ENCODE measurements at places on chromosomes 12 and 14. TPM values are rescaled to one million over a fixed set of nuclear protein-coding genes. Genes with fewer than 3 reads are reported as not detected.

- DNase-seq: no peak
These were observed 283.4 kb downstream of the DAD1 start for GRCh38 chr14:22305607-22306006.

GRCh38 chr14:104328607-104329006, 190.2 kb downstream of the KIF26A start:
- no peak for DNase-seq

DNA sequence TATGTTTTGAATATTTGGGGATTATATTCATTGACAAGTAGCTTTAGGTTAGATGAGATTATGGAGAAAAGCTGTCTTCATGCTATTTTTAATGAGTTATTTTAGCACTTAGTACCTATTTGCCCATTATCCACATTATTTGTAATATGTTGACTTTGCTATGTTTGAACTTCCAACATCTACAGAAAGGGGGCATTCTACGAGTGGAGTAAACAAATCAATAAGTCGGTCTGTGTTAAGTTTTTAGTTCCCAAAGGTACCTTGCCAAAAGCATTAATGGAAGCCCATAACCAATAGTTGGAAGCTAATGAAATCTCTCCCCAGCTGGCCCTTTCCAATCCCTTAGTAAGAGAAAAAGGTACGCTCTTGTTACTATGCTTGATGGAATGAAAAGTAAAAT, 250.0 kb upstream of the E2F7 start:
- no peak for DNase-seq

- no peak for DNase-seq
These were observed 267.4 kb downstream of the ZFP36L1 start for GRCh38 chr14:68525516-68525915.

Gene ASCL1
- polyA plus RNA-seq: not detected

Gene DPF3
- polyA plus RNA-seq: 18.1 TPM

GRCh38 chr12:32706335-32707024, 27.4 kb downstream of the DNM1L start:
- no peak for DNase-seq

Gene DDX47
- polyA plus RNA-seq: 91.3 TPM

- DNase-seq: no peak
These were observed 108.1 kb downstream of the ZFP36L1 start for GRCh38 chr14:68684466-68685418.

Gene SYNDIG1L
- not detected for polyA plus RNA-seq

DNA sequence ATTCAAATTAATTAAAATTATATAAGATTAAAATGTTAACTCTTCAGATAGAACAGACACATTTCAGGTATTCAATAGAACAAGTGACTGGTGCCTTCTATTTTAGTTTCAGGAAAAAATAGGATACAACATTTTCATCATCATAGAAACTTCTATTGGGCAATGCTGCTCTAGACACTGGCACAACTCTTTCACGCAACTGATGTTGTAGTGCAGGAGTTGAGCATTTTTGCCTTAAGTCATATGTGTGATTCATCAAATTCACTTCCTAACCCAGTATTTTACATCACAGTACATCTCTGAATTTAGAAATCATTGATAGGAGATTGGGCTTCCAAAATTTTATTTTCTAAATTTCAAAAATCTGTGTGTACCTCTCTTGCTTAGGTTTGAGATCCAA, 215.4 kb upstream of the DIO2 start:
- no peak for DNase-seq

DNA sequence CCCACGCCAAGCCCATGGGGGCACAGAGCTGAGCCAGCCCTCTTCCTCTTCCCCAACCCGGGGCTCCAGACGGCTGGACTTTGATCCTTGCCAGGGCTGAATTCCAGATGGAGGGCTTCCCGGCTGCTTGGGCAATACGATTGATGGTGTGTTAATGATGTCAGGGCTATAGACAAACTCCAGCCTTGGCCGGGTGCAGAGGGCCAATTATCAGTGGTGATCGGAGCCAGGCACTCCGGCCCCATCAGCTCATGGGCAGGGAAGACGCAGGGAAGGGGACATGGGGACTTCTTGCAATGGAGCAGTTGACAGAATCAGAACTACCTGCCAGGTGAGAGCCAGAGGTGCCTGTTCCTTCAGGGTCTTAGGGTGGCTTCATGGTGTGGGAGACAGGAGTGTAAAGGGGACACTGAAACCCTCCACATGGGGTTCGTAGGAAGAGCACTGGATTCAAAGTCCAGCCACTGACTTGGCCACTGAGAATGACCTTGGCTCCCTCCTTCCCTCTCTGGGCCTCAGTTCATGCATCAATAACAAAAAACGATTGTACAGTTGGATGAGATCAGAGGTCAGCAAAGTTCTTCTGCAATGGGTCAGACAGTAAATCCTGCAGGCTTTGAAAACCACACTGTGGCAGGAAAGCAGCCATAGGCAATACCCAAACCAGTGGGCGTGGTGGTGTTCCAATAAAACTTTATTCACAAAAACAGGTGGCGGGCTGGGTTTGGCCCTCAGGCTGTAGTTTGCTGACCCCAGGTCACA, 333.7 kb downstream of the MED13L start:
- DNase-seq: no peak

Gene RBP5
- polyA plus RNA-seq: 0.36 TPM

DNA sequence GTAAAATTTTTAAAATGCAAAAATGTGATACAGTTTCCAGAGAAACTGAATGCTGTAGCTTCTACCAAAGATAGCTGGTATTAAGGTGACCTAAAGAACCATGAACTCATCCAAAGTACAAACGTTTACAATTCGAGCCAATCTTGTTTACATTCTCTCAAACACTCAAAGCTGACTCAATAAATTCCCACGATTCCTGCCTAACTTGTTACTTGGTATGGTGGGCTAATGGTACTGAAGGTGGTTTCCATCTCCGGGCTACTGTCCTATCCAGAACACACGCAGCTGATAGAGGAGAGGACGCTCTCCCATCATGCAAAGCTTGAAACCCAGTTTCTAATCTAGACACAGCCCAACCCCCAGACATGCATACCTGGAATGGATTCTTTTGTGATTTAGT, 31.5 kb downstream of the RAD9B start:
- peak; percentile 68 for DNase-seq

Gene POTEG
- polyA plus RNA-seq: not detected

Gene NELL2
- 0.43 TPM for polyA plus RNA-seq

DNA sequence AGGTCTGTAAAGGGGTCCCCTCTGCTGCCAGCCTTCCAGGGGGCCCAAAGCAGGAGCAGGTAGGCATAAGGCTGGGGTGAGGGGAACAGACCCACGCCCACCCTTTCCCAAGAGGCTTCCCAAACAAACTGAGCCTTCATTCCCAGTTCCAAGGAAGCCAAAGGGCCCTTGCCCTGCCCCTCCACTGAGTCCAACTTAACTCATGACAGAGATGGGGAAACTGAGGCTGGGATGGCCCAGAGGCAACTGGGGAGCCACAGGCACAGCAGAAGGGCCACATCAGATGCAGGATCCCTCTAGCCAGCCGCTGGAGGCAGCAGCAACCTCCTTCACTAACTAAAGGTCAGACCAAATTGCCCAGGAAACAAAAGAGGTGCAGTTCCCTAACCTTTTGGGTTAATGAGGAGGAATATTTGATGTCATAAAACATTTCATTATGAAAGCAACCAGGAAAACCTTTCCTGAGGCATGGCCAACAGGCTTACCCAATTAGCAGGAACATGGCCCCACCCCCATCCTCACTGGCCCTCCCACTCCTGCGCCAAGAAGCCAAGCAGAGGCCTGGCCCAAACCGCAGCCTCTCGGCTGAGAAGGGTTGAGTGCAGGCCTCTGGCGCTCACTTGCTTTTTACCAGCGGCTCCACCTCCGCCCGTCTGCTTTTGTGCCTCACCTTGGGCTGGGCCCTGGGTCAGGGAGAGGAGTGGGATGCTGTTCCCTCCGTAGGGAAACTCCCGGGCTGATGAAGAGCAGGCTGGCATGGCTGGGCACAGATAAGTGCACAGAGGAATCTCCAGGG, 293.5 kb upstream of the RTL1 start:
- no peak for DNase-seq

- no peak for DNase-seq
These were observed 1054.3 kb downstream of the VRK1 start for GRCh38 chr14:97851428-97851995.

DNA sequence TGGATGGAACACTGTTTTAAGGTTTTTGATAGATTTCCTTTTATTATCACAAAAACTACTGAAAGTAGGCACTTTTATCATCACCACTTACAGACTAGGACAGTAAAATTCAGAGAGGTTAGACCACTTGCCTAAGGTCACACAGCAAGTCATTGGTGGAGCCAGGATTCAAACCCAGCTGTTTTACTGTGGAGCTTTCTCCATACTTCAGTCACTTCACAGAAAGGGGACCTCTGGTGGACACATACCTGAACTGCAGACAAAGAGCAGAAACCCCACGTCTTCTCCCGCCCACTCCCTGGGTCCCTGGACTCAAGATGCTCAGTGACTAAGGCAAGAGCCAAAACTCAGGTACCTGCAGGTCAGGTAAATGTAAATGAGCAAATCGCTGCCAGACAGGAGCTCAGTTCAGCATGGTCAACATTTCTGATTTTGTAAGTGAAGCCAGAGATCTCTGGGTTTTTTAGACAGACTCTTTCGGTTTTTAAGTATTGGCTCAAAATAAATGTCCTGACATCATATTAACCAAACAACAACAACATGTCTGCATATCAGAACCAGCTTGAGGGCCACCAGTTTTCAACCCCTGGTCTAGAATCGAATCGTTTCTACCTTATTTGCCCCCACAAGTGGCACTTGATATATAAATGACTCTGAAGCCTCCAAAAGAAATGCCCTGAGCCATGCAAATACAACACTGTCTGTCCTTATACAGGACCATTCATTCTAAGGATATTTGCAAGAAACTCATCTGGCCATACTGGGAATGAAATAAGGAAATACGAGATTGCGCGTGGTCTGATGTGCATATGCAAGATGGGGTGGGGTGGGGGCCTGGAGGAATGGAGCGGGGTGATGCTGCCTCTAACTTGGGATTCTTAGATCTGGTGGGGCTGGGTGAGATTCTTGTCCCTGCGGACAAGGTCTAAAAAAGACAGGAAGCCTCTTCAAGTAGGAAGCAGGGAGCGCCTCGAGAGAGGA, 110.9 kb downstream of the KSR2 start:
- DNase-seq: no peak

- no peak for DNase-seq
These were observed 110.1 kb upstream of the DIO3 start for GRCh38 chr14:101451166-101451565.

DNA sequence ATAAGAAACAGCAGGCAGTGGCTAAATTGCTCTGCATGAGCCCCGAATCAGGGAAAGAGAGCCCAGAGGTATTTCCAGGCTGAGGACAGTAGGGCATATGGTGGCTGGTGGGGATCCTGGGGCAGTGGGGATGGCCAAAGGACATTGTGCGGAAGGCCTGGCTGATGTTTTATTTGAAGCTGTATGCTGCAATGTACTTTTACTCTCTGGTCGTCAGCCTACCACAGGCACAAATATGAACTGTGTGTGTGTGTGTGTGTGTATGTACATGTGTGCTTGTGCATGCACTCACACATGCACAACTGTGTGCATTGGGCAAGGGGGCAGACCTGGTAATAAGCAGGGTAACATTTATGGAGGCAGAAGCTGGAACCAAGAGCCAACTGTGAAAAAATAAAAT, 74.7 kb upstream of the GZMB start:
- DNase-seq: no peak

- DNase-seq: no peak
These were observed 39.4 kb downstream of the IFNG-AS1 start for GRCh38 chr12:68028647-68029046.

GRCh38 chr12:29517264-29517663, 19.8 kb upstream of the OVCH1 start:
- DNase-seq: no peak

DNA sequence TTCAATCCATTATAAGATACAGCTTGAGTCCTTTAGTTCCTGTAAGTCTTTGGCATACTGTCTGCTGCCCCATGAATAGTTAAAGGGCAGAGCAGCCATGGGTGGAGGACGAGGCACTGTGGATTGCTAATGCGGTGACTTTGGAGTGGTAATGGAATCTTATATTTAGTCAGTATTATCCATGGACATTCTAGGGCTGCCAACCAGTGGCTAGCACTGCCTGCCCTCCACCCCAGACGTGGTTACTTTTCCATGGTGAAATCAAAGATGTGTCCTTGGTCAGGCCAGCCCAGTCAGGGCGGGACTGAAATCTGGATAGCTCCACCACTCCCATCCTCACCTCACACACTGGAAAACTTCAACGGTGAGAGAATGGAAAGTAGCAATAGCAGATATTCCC, 2.3 kb downstream of the TTC9 start:
- no peak for DNase-seq

- no peak for DNase-seq
These were observed 127.2 kb downstream of the SLC15A5 start for GRCh38 chr12:16150276-16150675.

Gene ASIC1
- 10.2 TPM for polyA plus RNA-seq

DNA sequence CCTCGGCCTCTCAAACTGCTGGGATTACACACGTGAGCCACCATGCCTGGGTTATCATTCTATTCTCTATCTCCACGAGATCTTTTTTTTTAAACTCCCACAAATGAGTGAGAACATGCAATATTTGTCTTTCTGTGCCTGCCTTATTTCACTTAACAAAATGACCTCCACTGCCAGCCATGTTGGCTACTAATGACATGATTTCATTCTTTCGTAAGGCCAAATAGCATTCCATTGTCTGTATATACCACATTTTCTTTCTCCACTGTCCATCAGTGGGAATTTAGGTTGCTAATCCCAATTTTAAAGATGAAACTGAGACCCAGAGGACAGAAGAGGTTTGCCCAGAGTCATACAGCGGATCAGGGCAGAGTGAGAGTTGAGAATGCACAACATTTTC, 10.9 kb upstream of the TRPV4 start:
- DNase-seq: no peak

DNA sequence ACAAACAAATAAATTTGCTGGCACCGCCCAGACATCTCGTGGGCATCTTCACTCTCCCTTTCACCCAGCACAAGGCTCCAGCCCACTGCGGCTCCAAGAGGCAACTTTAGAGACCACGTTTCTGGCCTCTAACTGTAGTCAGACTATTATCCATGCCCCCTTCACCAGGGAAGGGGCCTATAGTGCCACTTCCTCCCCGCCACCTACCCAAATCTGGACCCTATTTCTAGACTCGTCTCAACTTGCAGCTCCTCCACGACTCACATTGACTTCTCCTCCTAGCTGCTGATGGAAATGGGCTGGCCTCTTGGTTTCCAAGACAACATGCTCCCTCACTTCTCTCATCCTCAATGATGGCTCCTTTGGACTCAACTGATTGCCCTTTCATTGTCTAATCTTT, 12.3 kb downstream of the KRT1 start:
- DNase-seq: no peak

- no peak for DNase-seq
These were observed 502 bp downstream of the KIF26A start for GRCh38 chr14:104138718-104139459.

- DNase-seq: no peak
These were observed at the start of gene NXPH4 for GRCh38 chr12:57216014-57216911. NXPH4 (plus strand) TSS chr12:57216794; CDS start chr12:57216970, 176 bp downstream.

DNA sequence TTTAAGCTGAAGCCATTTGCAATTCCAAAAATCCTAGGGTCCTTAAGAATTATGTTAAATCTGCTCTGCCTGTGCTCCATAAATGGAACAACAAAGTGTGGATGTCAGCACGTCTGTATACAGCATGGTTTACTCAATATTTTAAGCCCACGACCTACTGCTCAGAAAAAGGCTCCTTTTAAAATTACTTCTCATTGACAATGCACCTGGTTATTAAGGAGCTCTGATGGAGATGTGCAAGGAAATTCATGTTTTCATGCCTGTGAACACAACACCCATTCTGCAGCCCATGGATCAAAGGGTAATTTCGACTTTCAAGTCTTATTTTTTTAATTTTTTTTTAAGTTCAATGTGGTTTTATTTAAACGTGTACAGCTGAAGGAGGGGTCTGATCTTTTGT, 48.1 kb downstream of the FBXO33 start:
- no peak for DNase-seq

GRCh38 chr14:20176330-20176729, 14.4 kb upstream of the OR11G2 start:
- no peak for DNase-seq
